A549 treated with RU486 at 1 μM for 4 hours (cell line): ENCODE measurements at places on chromosomes 7 and 10. TPM values are rescaled to one million over a fixed set of nuclear protein-coding genes. Genes with fewer than 3 reads are reported as not detected.

SLC18A3 gene
- total RNA-seq: not detected in 5 replicates

PNLIPRP2 gene
- total RNA-seq: 0.10 to 0.32 TPM in 2 of 5 replicates, not detected in the others

SYT15 gene
- total RNA-seq: 2.6 to 3.3 TPM (median 2.9 TPM) in 5 replicates

GPNMB gene
- 1.7 to 3.3 TPM (median 2.6 TPM) in 5 replicates for total RNA-seq

CAV1 gene
- 437 to 497 TPM (median 472 TPM) in 5 replicates for total RNA-seq

VGF gene
- 7.8 to 20.9 TPM (median 15.1 TPM) in 5 replicates for total RNA-seq

EGFR gene
- 73.4 to 128 TPM (median 117 TPM) in 5 replicates for total RNA-seq

STAG3 gene
- 0.10 to 0.50 TPM (median 0.20 TPM) in 4 of 5 replicates, not detected in the other for total RNA-seq
